ENCODE measurements at places on chromosomes 3 and 15. TPM values are rescaled to one million over a fixed set of nuclear protein-coding genes. Genes with fewer than 3 reads are reported as not detected.
A peak's percentile ranks its signal among the peaks of the same experiment; 100 is the strongest.

The UQCC5 gene
- total RNA-seq, result 2.1 TPM

GRCh38 chr3:114707252-114707860 is 413.5 kb downstream of the TIGIT start:
- no peak for DNase-seq

DNA sequence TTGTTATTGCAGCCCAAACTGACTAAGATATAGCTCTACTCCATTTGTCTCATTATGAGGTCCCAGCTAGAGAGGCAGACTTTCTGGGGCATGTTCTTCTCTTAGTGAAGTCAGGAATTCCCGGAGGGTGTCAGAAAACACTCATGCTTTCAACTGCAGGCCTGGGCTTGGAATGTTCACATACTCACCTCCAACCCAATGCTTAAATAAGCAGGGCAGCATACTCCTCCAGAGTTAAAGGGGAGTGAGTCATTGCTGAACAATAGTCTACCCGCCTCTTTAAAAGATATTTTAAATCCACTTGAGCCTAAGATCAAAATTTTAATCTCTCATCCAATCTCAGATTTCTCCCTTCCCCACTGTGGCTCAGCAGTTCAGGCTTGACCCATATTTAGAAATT is 167.8 kb upstream of the DPH6 start:
- no peak for DNase-seq

GRCh38 chr3:119825820-119826219 is 43.9 kb downstream of the NR1I2 start:
- DNase-seq, result no peak

- no peak for DNase-seq
Observed at GRCh38 chr3:55075846-55076245, 148.0 kb upstream of the LRTM1 start.

The GCNT3 gene
- total RNA-seq, result not detected

- no peak for DNase-seq
Observed at GRCh38 chr15:101537483-101538080, 48.1 kb upstream of the PCSK6 start.

The STAB1 gene
- total RNA-seq, result 119 TPM

- DNase-seq, result no peak
Observed at GRCh38 chr15:53625260-53625659, 134.2 kb downstream of the WDR72 start.

The COL8A1 gene
- total RNA-seq, result 39.6 TPM

DNA sequence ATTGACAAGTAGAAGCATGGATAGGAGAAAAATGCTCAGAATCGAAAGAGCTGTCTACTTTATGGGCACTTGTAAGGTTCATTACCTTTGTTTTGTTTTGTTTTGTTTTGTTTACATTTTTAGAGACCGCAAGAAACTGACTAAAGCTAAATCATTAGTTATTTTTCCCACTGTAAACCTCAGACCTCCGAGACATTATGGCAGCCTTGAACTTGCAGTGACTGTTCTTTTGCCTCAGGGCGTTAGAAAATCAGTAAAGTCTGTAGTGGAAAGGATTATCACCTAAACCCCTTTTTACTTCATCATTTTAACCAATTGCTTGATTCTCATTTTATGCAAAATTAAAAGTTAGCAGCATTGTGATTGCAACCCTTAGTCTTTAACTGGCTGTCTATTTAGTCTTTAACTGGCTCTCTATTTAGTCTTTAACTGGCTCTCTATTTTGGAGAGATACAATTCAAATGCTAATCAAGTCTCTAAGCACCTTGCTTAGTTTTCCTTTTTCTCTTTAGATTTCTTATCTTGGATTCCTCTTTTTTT is 383.3 kb upstream of the ROBO2 start:
- no peak for DNase-seq

GRCh38 chr3:62653796-62654195 is 221.4 kb downstream of the CADPS start:
- DNase-seq, result no peak

GRCh38 chr3:52848617-52849016 is 13.8 kb upstream of the MUSTN1 start:
- DNase-seq, result peak; percentile 76

DNA sequence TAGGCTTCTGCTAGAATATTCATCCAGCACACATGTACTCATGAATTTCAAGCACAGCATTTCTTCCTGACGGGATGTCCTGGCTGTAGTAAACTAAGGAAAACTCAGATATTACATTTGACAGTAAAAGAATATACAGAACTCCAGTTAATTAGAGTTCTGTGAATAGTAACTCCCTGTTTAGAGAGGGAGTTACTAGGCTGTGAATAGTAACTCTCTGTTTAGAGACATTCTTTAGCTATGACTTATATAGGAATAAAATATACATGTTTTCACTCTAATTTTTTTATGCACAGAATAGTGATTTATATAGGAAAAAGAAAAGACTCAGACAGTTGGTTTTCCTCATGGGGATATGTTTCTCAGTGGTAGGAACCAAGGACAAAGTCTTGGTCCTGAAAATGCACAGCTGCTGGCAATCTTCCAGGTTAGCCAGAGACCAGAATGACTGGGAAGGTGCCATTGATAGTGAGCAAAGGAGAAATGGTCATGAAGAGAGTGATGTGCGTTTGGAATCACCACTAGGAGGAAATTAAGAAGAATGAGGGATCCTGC is 480.7 kb upstream of the THBS1 start:
- no peak for DNase-seq

The GRIP2 gene
- 1.7 TPM for total RNA-seq

DNA sequence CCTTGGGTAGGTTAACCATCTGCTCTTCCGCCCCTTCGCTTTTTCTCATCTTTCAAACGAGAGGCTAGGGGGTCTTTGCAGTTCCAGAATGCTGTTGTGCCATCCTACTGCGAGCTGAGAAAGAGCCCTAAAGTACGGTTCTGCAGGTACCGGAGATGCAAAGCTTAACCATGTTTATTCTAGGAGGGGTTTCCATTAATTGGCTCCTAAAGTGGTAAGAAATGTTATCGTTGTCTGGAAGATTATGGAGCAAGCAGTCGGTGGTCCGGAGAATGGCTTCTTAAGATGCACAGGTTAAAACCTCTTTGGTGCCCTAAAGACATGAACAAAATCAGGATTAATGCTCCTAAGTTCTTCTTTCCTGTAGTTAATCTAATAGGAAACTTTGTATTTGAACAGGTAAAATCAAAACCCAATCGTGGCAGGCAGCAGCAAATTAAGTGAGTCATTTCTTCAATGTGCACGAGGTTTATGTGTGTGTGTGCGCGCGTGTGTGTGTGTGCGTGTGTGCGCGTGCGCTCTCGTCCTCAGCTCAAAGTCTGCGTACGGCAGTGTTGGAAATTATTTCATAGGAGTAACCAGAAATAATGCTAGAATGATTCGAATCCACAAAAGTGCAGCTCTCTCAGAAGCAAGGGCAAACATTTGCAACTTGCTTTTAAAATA is 772 bp downstream of the FAM81A start:
- DNase-seq, result no peak

The ANKRD34C gene
- not detected for total RNA-seq

- DNase-seq, result no peak
Observed at GRCh38 chr3:71509066-71509465, 74.5 kb downstream of the FOXP1 start.

- DNase-seq, result no peak
Observed at GRCh38 chr3:182393830-182394367, 399.4 kb upstream of the ATP11B start.

GRCh38 chr3:133578548-133579191 is 5.2 kb downstream of the CDV3 start:
- DNase-seq, result no peak

The GABRB3 gene
- 0.82 TPM for total RNA-seq

DNA sequence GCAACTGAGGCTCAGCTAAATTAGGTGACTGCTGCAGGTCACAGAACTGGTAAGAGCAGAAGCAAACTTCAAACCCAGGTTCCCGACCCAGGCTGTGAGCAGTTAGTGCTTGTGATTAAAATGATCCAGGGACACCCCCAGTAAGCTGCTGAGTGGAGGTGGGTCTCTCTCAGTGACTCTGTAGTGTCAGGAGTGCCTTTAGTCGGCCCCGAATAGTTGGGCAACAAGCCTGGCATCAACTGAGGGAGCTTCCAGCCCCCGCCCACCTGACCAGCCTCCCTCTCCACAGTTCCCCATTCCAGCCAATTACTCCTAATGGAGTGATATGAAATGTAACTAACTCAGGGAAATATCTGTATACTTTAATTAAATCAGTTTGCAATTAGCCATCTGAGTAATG is 168.0 kb upstream of the SMAD3 start:
- DNase-seq, result peak; percentile 21

The CFAP92 gene
- total RNA-seq, result 0.83 TPM

GRCh38 chr15:69265347-69265955 is 33.3 kb upstream of the PAQR5 start:
- DNase-seq, result no peak

DNA sequence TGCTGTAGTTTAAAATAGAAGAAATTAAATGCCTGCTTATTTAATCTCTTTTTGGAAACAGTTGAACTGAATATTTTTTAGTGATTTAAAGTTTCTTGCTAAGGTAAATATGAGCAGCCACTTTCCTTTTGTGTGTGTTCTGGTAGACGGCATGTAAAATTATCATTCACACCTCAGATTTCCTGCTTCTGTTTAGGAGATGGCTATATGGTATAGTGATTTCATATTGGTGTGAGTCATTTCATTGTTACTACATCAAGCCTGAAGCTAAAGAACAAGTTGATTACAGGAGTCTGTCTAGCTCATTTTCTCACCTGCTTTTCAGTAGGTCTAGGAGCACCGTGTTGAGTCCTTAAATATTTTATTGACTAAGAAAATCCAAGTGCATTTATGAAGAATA is 2.2 kb downstream of the LRCH3 start:
- no peak for DNase-seq

DNA sequence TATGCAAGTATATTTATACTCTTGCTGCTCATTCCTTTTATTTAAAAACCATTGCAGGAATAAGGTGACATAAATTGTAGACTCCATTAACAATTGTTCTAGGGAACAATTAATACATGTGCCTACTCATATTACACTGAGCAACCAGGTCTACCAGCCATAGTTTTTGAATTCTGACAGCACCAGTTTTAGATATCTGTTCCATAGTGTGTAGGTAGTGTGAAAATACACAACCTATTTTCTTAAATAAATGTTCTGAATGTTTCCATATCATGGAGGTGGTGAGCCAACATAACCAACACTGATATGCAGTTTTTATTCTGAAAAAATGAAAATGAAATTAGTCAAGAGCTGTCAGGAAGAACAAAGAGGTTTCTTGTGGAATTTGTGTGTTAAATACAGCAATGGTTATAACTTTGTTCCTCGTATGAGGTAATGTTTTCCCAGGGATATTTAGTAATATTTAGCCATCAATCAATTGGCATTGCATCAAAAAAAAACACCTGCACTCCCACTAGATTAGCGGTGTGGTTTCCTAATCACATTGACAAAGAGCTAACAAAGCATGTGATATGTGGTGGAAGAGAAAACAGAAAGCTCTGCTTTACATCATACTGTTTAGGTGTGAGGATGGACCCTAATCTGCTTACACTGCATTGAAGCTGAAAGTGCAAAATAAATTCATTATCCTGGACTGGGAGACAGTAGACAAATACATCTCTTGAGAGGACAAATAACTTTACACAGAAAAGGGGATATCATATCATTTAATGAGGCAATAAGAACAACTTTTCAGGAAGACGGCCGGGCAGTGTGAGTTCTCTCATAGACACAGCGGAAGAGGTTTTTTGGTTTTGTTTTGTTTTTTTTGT is 369.5 kb upstream of the THBS1 start:
- DNase-seq, result no peak

DNA sequence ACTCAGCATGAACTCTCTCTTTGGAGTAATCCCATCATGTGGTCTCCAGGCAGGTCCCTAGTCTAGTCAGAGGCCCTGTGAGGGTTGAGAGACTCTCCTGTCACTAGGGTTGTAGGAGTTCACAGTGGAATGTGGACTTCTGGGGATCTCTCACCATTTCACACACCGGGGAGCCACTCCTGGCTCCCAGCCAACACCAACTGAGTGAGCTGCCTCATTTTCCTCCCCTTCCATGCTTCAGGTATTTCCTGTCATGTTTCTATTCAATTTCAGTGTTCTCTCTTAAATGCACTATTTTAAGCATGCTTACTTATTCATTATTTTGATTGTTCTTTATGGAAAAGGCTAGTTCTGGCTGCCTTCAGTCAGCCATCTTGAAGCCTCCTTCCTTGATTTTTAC is 467.5 kb upstream of the ARL6 start:
- DNase-seq, result no peak
